GM19239 (cell line): ENCODE measurements at places on chromosomes 3 and 15.

DNA sequence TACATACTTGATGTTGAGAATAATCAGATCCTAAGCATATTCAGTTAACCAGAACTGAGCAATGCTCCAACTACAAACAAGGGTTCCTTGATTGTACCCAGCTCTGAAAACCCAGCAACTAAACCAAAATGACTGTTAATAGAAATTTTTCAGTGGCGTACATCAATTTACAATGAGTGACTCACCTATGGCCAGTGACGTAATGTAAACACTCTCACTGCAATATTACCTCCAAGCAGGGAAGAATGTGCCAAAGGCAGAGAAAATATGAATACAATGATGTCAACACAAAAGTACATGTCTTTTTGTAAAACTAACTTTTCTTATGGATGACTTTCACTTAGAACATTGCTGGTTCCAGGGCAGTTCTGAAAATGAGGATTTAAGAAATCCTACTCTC, 611.3 kb downstream of the EDEM1 start:
- DNase-seq: no peak

GRCh38 chr3:167148136-167148535, 232.0 kb downstream of the ZBBX start:
- DNase-seq: no peak

GRCh38 chr3:108060331-108060730, 30.5 kb downstream of the CD47 start:
- no peak for DNase-seq

GRCh38 chr3:94234177-94234788, 171.4 kb downstream of the NSUN3 start:
- DNase-seq: no peak

DNA sequence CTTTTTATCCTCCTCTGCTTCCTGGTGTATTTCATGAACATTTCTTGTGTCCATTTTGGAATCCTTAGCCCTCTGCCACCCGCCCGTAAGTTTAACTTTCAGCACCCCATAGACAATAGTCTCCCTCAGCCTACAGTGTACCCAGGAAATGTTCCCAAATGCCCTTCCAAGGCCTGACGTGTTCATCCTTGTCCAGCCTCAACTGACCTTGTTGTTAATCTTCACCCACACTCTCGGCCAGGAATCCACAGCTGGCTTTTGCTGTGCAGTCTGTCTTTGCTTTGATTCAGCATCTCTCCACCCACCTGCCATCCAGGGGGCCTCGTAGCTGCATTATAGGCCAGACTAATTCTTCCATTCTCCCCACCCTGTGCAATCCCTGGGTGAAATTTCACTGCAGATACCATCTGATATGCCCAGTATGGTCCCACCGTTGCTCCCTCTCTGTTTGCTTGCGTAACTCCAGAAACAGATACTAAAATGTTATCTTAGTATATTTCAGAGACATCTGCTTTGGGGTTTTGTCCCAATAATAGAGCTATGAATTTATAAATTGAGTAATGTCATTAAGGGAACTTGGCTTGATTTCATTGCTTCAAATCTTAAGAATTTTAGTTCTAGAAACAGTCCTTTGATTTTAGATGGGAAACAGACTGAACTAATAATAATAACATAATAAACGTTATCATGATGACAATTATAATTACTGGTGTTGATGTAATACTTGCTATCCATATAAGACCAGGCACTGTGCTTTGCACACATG, 16.6 kb downstream of the GUCA1C start:
- no peak for DNase-seq

GRCh38 chr3:133859381-133860234, 36.1 kb downstream of the RAB6B start:
- DNase-seq: no peak

DNA sequence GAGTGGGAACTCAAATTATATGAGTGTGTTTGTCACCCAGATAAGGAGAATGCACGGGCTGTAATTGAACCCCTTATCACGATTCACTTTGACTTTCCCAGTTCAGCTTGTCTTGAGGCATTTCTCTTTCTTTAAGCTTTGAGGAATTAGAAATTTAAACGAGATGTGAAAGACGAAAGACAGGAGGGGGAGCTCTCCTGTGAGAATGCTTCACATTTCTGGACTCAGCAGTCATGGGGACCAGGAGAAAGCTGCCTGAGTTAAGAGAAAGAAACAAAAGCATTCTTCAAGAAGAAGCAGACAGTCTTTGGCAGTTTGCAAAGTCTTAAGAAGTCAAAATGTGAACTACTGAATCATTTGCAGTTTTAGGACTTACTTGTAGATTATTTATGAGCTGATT, 205.6 kb downstream of the NECTIN3 start:
- DNase-seq: no peak
